Endothelial cell of umbilical vein (primary cell): ENCODE measurements at places on chromosomes 4 and X. TPM values are rescaled to one million over a fixed set of nuclear protein-coding genes. Genes with fewer than 3 reads are reported as not detected.

Gene CLCN4
- 17.0 and 19.8 TPM in 2 replicates for total RNA-seq

Gene CNKSR2
- total RNA-seq = 0.13 and 0.48 TPM in 2 replicates

DNA sequence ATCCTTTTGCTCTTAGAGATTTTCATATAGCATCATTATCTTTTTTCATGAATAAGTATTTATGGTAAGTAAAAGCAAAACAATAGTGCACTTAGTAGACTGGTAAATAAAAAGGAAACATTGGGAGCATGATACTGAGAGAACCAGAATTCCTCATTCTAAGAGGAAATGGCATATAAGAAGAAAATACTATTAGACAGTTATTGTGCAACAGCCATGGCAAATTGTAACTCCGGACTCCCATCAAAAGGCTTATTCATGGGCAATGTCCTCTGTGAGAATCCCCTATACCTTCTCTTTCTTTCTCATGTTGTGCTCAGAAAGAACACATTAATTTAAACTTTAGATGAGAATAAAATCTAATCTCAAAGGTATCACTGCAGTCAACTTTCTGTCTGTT is 42.4 kb downstream of the SPATA18 start:
- no peak for DNase-seq

GRCh38 chrX:129846716-129847115 is 3.0 kb upstream of the ZDHHC9 start:
- no peak for DNase-seq

Gene TBC1D8B
- 3.9 and 6.6 TPM in 2 replicates for total RNA-seq

DNA sequence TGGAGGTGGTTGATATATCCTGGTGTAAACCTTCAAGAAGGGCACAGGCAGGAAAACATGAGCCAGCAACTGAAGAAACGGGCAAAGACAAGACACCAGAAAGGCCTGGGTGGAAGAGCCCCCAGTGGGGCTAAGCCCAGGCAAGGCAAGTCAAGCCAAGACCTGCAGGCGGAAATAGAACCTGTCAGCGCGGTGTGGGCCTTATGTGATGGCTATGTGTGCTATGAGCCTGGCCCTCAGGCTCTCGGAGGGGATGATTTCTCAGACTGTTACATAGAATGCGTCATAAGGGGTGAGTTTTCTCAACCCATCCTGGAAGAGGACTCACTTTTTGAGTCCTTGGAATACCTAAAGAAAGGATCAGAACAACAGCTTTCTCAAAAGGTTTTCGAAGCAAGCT is 7.2 kb downstream of the ZFP42 start:
- DNase-seq = no peak

DNA sequence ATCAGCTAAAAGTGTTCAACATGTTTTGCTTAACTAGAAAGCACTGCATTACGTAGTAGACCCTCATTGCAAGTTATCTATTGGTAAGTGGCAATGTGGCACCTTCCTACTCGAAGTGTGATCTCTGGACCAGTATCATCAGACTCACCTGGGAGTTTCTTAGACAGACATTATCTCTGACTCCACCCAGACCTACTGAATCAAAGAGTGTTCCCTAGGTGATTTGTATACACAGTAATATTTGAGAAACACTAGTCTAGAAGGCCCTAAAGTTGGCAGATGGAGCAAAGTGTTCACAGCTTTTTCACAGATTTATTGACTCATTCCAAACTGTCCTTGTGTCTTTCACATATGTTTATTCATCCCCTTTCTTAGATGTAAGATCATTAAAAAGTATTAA is 35.7 kb downstream of the SHROOM4 start:
- no peak for DNase-seq

DNA sequence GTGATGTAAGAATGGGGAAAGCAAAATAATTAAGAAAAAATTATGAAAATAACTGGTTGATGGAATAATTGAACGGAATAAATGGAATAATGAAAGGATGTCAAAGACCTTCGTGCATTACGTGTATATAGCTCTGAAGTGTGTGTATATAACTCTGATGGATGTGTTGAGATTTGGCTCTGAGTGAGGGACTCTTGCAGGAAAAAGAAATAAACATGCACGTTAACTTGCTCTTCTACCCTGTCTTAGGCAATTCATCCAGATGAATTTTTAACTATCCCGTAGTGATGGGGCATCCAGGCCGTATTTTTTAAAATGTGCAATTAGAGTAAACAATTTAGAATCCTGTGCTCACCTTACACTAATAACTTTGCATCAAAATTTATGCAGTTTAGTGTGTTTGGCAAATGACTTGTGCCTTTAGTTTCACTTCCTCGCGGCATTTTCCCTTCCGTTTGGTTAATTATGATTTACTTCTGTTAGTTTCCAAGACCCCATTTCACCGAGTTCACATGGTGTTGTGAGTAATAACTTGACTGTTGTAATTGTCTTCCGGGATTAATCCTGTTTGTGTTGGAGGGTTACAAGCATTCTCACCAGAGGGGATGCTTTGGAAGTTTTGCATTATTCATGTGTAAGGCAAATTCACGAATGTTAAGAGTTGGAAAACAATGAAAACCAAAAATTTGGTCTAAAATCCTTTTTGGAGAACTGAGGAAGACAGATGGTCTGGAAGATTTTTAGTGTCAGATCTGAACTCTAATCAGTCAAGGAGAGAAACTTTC is 256.5 kb upstream of the FAT1 start:
- no peak for DNase-seq

- DNase-seq = no peak
Measured at GRCh38 chrX:13153796-13154195, 109.4 kb upstream of the FAM9C start.

DNA sequence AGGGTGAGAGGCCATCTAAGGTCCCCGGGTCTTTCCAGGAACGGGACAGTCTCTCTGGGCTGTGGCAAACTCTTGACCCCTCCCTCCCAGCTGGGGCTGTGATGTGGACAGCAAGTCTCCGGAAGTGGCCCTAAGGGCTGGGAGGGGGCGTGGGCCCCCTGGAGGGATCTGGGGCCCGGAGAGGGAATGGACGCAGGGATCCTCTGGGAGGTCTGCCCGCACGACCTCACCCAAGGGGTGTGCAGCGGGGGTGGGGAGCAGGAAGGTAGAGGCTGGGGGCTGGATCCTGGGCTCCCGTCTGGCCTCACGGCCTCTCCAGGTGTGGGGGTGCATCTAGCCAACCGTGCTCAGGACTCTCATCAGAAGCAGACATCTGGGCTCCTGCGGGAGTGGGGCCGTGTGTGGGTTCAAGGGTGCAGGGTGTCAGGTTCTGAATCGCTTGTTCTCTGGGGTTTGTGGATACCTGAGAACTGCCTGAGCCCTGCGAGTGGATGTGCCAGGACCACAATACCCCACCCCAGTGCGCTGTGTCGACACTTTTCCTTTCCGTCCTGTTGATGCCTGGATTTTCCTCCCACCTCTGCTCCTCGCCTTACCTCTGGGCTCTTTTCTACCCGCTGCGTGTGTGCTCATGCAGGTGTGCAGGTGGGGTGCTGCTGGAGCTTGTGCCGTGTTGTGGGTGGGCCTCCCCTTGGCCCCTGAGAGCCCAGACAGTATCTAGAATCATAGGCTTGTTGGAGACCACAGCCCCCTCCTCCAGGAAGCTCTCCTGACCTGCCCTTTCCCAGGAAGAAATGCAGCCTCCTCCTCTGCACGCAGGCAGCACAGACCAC is 915 bp downstream of the CPZ start:
- no peak for DNase-seq

- DNase-seq = peak; percentile 20
Measured at GRCh38 chr4:184503869-184504300, 29.5 kb upstream of the IRF2 start.

- DNase-seq = no peak
Measured at GRCh38 chr4:140065393-140065792, 88.6 kb downstream of the MAML3 start.

Gene COX7B2
- total RNA-seq = not detected in 2 replicates

DNA sequence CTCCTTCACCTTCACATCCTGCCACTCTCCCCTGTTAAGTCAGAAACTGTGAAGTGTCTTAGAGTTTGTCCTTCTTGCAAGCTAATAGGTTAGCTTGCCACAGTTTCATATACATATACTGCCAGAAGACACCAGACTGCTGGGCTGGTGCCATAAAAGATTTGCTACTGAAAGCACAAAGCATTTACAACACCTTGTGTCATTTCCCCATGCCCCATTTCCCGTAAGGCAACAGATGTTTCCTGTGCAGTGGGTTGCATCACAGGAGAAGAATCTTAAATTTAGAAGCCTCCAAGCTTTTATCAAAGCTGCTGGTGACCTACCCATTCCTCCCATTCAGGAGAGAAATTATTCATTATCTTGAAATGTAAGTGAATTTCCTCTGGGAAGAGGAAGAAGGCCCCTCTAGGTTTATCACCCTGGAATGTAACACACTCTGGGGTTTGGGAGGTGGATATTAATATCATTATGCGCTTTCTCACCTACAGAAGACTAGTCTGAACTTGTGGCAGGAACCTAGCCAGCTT is 34.5 kb upstream of the RAB33B start:
- peak; percentile 99 for DNase-seq

DNA sequence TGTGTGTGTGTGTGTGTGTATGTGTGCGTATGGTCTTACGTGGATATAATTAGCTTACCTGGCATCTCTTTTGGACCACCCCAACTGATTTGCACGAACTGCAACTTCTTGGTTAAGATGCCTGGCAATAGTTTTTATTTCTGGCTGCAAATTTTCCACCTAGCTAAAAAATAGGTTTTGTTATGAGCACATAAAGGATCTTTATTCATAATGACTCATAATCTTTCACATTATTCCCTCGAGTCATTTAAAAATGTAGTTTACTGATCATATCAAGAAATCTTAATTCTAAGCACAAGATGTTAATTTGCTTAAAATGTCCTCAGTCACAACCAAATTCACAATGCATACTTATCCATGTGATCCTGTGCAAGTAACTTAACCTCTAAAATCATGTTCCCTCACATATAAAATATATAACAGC is 1.5 kb downstream of the COX18 start:
- no peak for DNase-seq

DNA sequence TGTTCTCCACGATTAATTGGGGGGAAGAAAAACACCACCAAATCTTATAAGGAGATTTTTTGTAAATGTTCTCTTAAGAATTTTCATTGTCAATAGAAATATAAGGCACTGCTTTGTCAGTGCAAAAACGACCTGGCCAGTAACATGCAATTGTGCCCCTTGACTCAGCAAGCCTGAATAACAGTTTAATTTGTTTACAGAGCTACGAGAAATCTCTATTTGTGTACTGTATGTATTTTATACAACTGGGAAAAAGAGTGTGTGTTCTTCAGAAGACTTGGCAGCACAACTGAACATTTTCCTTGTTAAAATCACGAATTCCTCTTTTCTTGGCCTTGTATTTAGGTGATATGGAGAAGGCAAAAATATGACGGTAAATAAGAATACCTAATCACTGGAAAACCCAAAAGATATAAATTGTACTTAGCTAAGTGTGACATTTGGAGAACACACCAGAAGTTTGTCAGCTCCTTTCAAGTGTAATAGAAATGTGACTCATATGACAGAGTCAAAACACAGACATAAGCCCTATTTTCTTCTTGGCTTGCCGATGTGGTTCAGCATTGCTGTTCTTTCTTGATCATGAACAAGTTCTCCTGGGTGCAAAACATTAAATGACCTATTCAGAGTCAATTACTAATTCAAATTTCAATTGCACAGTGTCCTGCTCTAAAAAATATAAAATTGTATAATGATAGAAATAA is 945.0 kb upstream of the INTU start:
- DNase-seq = no peak

Gene CLCN5
- total RNA-seq = 12.9 TPM in 2 replicates

DNA sequence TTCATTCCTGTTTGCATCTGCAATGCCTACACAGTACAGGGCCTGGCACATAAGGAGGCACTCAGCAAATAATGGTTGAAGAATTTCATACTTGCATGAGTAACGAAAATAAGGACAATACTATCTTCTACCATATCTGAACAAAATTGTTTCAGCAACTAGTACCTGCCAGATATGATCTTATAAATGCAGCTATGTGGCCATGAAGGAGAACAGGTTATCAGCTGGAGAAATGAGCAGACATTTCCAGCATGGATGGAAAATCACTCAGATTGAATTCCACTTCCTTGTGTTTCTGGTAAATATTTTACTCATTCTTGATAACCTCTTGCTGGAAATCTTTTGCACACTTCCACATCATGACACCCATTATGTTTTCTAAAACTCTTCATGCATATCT is 204.0 kb downstream of the ADAMTS3 start:
- no peak for DNase-seq

GRCh38 chrX:47091149-47091775 is 13.0 kb downstream of the RGN start:
- no peak for DNase-seq

Gene SULT1B1
- total RNA-seq = 59.5 and 68.2 TPM in 2 replicates
